ENCODE measurements at places on chromosomes 7 and 10.
A peak's percentile ranks its signal among the peaks of the same experiment; 100 is the strongest.

GRCh38 chr7:40490603-40490924 lies 355.8 kb downstream of the SUGCT start:
- peak; percentile 59 for DNase-seq

DNA sequence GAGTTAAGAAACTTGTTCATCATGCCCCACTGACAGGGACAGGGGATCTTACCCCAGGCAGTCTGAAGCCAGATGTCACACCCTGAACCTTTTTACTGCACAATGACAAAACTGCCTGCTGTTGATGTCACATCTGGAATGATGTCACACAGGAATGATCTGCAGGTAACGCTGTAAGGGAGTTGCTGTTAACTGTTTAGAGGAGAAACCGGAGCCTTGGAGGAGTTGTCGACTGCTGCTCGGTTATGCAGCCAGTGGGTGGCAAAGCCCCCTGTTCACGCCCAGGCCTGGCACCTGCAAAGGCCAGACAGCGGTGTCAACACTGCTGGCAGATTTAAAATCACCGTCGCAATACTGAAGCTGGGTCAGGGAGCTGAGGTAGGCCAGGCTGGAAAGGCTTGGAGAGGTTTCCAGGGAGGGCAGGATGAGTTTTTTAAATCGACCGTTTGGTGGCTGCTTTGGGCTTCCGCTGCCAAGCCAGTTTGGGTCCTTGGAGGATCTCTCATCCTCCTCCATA lies 10.0 kb upstream of the SLIT1 start:
- DNase-seq = no peak

DNA sequence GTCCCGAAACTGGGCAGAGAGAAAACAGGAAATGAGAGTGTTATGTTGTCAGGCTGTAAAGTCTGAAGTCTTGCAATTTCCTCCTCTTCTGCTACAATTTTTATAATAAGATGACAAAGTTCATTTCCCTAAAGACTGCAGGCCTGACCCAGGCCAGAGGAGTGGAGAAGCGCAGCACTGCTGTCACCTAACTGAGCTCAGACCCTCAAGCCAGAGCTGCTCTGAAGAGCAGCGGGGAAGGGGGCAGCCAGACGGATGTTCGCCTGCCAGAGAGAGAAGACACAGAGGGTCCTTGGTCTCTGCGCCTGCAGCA lies 12.6 kb upstream of the AOAH start:
- DNase-seq = no peak

DNA sequence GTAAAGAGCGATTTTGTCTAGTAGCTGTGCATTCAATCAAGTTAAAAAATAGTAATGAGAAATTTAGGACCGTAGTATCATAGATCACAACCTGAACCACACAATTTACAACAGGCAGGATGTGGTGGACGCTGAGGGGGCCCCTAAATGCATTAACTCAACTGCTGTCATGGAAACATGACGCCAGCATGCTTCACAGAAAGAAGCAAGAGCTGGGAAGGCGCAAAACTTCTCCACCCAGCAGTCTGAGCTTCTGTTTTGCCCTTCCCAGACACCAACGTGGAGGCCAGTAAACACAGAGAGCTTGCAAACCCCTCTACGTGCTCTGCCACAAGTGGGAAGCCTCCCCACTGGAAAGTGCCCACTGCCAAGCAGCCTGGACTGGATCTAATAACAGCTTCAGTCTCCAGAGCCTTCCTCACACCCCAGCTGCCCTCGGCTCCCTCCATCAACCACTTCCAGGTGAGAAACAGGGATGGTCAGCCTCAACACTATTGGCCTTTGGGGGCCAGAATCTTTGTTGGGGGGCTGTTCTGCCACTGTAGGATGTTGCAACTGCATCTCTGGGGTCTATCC lies 151.8 kb downstream of the SFMBT2 start:
- no peak for DNase-seq

GRCh38 chr10:19815731-19816410 lies 361 bp upstream of the PLXDC2 start:
- DNase-seq = peak; percentile 24

DNA sequence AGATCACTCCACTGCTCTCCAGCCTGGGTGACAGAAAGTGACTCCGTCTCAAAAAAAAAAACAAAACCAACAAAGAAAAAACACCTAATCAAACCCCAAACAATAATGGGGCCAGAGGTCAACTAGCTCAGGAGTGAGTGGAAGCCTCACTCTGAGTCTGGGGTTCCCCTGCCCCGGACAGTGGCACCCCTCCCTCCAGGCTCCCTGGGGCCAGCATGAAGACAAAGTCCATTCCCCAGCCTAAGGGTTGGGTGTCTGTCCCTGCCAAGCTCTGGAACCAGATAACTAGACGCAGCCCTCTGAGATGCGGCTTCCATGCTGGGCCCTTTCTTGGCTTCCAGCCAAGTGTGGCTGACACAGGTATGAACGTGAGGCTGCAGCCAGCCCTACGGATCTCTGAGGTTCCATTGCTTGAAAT lies 1.7 kb upstream of the FUOM start:
- DNase-seq = no peak

GRCh38 chr7:130838738-130839137 lies 104.7 kb upstream of the KLF14 start:
- DNase-seq = peak; percentile 92

DNA sequence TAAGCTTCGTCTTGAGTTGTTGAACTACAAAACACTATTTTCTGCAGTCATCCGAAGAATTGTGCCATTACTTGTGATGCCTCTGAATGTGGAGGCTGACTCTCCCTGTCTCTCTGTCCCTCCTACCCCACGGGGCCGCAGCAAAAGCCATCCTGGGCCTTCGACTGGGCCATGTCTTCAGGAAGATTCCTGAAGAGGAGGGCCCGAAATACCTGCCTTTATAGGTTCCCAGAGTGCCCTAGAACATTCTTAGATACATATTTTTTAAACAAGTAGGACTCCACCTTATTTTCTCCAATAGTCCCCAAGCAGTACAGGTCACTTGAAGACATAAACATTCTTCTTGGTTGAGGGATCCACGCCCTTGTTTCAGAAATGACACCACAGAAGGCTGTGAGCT lies 8.1 kb downstream of the IGFBP3 start:
- no peak for DNase-seq

- no peak for DNase-seq
These were observed 96.1 kb downstream of the NKX6-2 start for GRCh38 chr10:132689721-132690360.

DNA sequence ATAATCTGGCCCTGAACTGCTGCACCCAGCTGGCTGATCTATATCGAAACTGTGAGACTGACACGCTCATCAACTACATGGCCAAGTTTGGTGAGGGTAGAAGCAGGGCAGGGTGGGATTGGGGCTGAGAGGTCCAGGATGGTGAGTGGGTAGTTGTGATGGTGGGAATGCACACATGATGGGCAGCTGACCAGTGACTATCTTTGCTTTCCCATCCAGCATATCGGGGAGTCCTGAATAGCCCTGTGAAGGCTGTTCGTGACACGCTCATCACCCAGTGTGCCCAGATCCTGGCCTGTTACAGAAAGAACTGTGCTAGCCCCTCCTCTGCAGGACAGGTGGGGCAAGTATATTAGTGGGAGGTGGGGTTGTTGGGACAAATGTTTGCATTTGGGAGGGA lies 12.5 kb upstream of the CHCHD1 start:
- no peak for DNase-seq

- peak; percentile 83 for DNase-seq
These were observed 13.0 kb upstream of the AKR1E2 start for GRCh38 chr10:4813023-4813422.

- no peak for DNase-seq
These were observed 1.1 kb downstream of the RALA start for GRCh38 chr7:39624442-39624807.

GRCh38 chr10:113433711-113434110 lies 119.1 kb upstream of the HABP2 start:
- no peak for DNase-seq

DNA sequence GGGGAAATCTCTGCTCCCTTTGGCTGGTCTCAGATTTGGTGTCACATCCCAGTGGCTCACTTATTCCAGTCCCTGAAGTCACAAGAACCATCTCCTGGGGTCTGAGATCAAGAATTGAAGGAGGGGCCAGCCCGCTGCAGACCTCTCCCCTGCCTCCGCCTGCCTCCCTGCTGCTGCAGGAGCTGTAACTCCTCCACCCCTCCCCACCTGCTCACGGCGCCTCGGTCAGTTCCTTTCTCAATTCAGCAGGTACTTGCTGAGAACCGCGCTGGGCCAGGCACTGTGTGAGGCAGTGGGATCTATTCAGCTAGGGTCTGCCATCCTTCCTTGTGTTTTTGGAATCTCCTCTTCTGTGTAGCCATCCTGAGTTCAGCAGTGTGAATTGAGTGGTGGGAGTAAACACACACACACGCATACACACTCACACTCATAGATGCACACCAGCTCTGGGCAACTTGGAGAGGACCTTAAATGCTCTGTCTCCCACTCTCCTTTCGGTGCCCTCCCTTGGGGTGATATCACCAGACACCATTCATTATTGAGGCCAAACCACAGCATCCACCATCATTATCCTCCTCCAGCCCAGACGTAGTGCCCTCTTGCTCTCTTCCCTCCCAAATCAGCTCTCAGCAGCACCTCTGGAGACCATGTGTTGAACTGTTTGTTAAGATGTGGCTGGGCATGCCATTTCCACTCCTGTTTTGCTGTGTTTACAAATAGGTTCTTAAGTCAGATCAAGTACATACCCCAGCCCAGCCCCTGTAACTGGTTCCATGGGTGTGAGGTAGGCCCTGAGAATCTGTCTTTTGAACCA lies 22.0 kb upstream of the ANKRD2 start:
- DNase-seq = no peak

- DNase-seq = peak; percentile 44
These were observed 198.8 kb downstream of the TNS3 start for GRCh38 chr7:47383072-47383471.

DNA sequence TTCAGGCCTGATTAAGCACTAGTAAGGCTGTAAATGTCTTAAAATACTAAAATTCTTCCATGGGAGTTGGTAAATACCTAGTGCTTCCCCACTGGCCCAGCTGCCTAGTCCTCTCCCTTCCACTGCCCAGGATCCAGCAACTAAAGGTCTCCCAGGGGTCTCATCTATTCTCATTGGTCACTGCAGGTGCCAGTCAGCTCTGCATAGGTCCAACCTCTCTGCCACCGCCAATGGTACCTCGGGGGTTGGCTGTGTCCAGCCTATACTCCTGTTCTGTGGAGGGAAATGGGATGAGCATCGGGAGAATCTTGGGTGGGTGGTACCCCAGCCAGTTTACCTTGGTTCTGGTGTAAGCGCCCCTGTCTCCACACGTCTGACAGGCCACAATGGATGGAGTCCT lies 6.1 kb upstream of the CREB5 start:
- DNase-seq = no peak

DNA sequence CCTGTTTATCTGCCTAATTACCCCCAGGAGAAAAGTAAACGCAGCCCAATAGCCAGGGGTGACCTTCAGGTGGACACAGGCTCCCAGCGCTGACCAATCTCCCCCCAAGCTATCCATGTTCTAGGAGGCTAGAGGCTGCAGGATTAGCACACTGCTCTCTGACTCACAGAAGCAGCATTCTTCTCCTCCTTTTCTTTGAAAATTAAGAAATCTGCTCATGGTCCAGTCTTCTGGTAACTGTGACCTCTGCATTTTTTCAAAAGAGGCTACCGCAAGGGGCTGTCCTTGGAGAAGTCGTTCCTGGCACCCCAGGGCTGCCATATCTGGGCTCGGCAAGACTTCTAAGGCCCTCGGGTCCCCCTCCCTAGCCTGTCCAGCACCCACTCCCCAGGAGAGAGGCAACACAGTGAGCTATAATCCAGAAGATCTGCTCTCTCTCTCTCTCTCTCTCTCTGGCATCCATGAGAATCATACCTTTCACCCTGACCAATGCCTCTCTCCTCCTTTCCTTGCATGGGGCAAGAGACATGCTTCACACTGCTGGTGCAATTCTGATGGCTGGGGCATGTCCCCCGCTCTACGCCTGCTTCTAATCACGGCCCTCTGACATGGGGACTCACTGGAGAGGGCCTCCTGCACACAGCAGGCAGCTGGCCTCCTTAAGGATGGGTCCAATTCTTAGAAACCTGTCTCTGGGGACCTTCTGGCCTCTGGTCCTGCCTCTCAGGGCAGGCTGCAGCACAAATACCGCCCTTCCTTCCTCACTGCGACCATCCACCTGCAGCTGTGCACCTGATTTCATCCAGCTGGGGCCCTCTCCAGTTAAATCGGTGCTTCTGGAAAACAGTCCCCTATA lies 27.3 kb downstream of the ANXA11 start:
- DNase-seq = no peak

DNA sequence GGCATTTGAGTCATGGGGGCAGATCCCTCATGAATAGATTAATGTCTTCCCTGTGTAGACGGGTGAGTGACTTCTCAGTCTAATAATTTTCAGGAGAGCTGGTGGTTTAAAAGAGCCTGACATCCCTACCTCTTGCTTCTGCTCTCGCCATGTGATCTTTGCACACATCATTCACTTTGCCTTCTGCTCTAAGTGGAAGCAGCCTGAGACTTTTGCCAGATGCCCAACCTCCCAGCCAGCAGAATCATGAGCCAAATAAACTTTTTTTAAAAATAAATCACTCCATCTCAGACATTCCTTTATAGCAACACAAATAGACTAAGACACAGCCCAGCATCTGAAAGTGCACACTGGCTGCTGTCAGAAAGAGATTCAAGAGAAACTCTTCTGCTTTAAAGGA lies 155.2 kb downstream of the ZNF365 start:
- DNase-seq = no peak

DNA sequence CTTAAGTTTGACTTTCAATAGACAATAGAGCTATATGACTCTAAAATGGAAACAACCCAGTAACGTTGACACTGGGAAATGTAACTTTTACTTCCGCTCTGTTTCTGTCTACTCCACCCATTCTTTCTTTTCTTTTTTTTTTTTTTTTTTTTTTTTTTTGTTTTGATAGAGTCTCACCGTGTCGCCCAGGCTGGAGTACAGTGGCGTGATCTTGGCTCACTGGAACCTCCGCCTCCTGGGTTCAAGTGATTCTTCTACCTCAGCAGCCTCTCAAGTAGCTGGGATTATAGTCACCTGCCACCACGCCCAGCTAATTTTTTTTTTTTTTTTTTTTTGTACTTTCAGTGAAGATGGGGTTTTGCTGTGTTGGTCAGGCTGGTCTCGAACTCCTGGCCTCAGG lies 13.9 kb downstream of the PRSS2 start:
- no peak for DNase-seq

DNA sequence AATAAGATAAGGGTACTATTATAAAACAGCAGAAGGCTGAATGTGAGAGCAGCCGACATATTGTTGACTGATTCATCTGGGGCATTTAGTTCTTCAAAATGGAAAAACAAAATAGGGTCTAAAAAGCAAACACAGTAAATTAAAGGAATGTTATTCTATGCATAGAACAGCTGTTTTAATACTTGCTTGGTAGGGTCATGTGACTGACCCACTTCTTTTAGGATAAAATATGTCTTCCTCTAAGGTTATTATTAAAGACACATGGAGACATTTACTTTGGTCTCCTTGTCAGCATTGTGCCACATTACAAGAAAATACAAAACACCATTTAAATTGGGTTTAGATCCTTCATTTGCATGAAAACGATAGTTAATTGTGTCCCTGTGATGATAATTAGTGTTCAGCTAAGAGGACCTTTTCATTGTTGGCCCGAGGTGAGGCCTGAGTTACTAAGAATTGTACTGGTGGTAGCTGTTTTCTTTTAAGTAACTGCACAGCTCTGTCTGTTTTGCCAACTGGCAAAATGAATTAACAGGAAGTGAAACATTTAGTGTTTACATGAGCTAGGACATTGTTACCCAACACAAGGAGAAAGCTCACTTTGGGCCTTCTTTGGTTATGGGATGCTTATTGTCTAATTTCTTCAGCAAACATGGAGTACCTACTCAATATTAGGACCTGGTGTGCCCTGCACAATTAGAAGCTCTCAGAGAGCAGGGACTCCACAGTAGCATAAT lies 764.4 kb downstream of the LRMDA start:
- peak; percentile 32 for DNase-seq

GRCh38 chr10:118148247-118148646 lies 101.5 kb upstream of the RAB11FIP2 start:
- DNase-seq = peak; percentile 1
